AG08396 (cell line): ENCODE measurements at places on chromosomes 16 and 17.

- DNase-seq, result no peak
Observed at GRCh38 chr16:56732832-56733231, 2.9 kb downstream of the NUP93 start.

GRCh38 chr17:78716814-78717393, 65.2 kb downstream of the CYTH1 start:
- peak; percentile 62 for DNase-seq

DNA sequence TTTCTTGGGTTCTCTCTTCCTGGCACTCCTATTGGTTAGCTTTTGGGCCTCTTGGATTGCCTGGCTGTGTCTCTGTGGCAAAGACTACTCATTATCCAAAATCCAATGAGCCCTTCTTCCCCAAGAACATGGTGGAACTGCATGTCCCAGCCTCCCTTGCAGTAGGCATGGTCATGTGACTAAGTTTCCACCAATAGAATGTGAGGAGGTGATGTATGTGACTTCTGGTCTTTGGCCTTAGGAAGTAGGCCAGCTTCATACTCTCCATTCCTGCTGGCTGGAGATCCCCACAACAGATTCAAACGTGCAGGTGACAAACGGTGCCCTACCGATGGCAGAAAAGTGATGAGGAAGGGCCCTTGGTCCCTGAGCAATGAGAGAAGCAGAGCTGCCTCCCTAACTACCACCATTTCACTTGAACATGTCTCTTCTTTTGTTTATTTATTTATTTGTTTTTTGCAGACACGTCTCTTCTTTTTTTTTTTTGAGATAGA, 17.3 kb upstream of the SPN start:
- DNase-seq, result no peak

- DNase-seq, result no peak
Observed at GRCh38 chr17:74599023-74599399, 6.9 kb upstream of the CD300LD start.

DNA sequence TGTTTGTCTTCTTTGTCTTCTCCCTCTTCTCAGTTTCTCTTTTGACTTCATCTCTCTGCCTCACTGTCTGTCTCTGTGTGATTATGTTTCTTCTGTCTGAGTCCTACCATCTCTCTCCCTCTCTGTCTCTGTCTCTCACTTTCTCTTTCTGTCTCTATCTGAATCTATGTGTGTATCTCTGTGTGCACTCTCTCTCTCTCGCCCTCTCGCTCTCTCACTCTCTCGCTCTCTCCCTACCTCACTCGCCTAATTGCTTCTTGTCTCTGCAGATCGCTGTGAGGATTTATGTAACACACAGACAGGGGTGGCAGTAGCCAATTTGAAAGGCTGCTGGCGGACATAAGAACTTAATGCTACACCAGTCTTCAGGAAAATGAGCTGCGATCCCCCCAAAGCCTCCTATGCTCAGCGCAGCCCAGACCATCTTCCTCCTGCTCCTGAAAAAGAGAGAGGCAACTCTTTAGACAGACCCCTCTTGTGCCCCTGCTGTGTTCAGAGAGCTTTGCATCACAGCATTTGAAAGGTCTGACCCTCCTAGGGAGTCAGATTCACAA, 140.9 kb downstream of the CCT6B start:
- DNase-seq, result no peak

GRCh38 chr16:23064639-23065038, 84.6 kb downstream of the USP31 start:
- DNase-seq, result no peak

DNA sequence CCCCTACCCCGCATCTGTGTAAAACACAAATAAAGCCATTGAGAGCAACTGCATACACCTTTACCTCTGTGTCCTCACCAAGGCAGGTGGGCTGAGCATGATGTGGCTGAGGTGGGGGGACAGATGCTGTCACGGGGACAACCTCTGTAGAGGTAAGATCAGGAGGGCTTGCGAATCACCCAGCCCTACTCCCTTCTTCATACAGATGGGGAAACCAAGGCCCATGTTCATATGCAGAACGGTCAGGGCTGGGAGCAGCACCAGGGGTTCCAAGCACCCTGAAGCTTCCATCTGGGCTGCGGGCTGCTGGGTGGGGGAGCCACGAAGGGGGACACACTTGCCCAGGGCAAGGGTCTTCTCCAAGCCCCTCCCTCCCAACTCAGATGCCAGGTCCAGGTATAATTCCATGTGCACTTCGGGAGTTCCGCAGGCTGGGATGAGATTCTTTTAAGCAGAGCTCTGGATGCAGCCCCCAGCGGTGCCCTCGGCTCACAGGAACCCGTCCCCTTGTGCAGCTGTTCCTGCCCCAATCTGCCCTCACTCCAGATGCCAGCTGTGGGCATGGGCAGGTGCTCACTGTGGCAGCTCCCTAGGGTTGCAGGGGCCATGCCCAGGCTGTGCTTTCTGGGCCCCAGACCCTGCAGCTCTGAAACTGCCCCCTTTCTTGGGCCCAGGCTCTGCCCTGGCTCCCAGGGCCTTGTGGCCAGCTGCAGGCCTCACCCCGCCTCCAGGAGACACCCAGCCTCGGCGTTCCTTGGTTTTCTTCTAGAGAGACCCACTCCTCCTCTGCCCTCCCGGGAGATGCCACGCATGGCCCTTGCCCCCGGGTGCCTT, 9.6 kb downstream of the CTRB1 start:
- no peak for DNase-seq

DNA sequence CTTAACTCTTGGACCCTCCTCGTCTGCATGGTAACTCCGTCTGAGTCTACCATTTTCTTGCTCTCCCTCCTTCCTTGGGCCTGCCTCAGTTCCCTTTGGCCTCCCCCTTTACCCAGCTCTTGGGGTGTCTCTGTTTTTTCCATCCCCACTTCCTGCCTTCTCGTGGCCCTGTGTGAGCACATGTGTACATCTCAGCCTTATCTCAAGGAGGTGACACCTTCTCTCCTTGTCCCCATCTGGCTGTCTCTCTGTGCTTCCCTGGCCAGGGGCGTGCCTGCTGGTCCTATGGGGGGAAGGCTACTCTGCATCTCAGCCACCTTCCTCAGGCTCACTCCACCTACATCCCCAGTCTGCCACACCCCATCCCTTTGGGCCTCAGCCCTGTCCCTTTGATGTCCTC, 6.6 kb downstream of the CTF1 start:
- no peak for DNase-seq

DNA sequence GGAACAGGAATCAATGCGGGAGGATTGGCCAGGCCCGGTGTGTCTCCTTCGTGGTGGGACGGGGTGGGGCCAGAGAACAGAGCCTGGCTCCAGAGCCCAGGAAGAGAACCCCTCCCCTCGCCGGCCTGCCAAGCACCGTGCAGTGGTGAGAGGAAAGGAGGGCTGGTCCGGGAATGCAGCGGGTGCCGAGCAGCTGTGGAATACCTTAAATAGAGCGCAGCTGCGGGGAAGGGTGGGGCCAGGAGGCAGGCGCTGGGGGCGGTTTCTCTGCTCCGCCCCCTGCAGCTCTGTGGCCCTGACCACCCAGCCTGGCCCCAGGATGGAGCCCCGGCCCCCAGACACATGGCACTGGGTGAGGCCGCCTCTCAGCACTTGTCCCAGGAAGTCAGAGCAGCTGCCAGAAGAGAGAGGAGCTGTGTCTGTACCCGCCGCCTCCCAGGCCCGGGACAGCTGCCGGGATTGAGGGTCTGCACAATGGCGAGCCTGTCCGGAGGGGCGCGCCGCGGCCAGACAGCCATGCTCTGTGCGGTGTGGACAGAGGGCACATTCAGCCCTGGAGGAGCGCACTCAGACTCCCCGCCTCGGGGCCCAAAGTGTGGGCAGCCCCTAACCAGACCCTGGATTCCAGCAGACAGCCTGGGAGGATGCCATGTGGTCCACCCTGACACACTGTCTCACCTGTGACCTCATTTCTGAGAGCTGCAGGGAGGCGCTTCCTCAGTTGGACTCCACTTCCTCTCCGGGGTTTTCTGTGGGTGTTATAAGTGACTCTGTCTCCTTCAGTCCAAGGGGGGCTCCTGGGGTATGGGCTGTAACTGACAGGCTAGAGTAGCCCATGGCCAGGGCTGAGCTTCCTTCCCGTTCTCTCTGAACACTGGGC, 268.8 kb downstream of the SEC14L1 start:
- DNase-seq, result peak; percentile 80

GRCh38 chr16:80449392-80449791, 91.4 kb upstream of the DYNLRB2 start:
- no peak for DNase-seq

- no peak for DNase-seq
Observed at GRCh38 chr16:49283376-49284049, 1.9 kb upstream of the CBLN1 start.

- peak; percentile 61 for DNase-seq
Observed at GRCh38 chr17:489758-490329, 137.2 kb upstream of the RPH3AL start.

DNA sequence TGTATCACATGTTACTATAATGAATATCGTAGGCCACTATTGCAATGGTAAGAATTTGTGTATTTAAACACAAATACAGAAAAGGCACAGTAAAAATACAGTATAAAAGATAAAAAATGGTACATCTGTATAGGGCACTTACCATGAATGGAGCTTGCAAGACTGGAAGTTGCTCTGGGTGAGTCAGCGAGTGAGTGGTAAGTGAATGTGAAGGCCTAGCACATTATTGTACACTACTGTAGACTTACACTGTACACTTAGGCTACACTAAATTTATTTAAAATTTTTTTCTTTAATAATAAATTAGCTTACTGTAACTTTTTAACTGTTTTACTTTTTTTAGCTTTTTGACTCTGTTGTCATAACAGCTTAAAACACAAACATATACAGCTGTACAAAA, 42.5 kb downstream of the AKAP10 start:
- no peak for DNase-seq

DNA sequence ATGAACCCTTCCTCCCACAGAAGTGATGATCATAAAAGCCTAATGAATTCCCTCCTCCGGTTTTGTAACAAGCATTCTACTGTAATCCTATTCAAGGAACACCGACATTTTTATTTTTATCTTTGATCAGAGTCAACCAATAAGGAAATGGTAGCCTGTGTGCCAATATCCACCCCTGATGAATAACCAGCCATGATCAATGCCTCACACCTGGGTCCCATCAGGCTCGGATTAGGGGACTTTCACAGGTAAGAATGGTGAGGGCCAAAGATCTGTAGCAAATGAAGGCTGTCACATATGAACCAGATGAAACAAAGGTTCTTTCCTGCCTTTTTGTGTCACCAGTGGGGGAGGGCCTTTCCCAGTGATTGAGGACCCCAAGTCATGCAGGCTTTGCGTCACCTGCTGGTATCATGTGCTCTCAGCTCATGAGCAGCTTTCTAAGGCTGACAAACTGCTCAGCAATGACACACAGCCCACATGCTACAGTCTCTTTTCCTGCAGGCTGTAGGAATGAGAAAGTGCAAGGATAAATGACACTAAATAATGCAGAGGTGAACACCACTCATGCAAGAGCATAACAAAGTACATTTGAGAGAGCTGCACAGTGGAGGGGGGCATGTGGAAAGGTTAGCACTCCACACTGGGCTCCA, 34.9 kb downstream of the TOM1L2 start:
- no peak for DNase-seq

DNA sequence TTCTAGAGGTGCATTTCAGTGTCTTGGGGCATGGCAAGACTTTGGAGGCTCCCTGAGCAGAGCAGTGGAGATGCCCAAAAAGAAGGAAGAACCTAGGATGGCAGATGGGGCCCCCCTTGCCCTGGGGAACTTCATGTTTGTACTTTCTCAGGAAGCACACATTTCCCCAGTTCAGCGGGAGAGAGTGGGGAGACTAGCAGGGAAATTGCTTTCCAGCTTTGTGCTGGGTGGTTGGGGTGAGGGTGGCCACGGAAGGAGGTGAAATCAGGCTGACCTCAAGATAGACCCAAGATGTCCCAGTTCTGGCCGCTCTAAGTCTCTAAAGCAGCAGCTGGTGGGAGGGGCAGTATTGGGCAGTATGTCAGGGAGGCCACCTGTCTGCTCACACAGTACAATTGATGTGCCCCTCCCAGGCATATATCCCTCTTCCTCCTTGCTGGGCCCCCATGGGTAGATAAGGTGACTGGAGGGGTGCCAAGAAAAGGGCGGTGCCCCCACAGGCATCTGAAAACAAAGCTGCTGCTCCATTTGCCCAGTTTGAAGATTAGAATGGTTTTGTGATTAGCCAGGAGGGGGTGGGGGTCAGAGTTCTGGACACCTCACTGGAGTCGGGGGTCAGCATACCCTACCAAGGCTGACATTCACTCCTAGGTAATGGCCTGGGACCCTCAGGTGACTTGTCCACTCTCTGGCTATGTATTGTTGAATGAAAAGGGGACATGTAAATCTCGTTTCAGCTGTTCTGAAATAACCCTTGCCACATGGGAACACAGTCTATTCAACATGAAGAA, 17.1 kb upstream of the NAGLU start:
- no peak for DNase-seq

- DNase-seq, result no peak
Observed at GRCh38 chr16:66832661-66833305, 2.0 kb upstream of the NAE1 start.

DNA sequence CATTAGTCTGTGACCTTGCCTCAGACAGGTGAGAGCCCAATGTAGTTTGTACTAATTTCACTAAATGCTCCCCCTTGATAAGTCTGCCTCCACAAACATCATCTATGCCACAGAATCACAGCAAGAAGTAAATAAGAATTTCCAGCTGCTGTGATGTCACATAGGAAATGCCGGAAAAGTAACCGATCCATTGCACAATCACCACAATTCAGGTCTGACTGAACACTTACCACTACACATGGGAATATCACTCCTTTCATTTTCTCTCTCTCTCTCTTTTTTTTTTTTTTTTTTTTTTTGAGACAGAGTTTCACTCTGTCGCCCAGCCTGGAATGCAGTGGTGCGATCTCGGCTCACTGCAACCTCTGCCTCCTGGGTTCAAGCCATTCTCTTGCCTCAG, 79.0 kb upstream of the CDH11 start:
- no peak for DNase-seq

DNA sequence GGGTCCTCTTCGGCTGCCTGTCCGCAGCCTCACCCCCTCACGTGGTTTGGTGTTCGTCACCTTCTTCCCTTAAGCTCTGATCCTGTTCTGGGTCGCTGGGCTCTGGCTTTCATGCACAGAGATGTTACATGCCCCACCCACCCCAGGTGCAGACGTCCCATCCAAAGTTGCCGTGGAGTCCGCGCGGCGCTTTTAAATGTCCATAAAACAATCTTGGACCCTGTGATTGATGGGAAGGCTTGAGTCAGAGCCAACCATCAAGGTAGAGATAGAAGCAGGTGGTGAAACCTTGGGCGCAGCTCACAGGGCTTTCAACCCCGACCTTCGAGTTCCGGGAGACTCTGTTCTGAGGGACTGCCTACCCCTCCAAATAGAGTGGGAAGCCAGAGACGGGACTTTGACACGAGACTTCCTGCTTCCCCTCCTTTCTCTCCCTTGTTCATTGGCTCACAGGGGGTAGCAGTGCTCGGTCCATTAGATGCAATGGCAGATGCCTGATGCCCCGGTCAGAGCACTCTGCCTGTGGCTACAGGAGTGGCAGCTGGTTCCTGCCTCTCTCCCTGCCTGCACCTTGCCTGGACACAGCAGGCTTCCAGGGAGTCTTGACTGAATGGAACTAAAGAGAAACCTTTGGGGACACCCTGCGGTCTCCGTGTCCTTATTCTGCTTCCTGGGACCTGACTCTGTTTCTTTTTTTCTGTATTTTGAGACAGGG, 4.0 kb downstream of the ENGASE start:
- no peak for DNase-seq

- no peak for DNase-seq
Observed at GRCh38 chr17:33527290-33527689, 234.2 kb upstream of the ASIC2 start.

GRCh38 chr17:77349976-77350830, 209.4 kb downstream of the SEC14L1 start:
- DNase-seq, result no peak
